ENCODE measurements at places on chromosomes 3 and 15. TPM values are rescaled to one million over a fixed set of nuclear protein-coding genes. Genes with fewer than 3 reads are reported as not detected.
A peak's percentile ranks its signal among the peaks of the same experiment; 100 is the strongest.

GRCh38 chr15:69652751-69653305 lies 200.2 kb downstream of the RPLP1 start:
- no peak for DNase-seq

Gene TCAIM
- 17.0 TPM for total RNA-seq

DNA sequence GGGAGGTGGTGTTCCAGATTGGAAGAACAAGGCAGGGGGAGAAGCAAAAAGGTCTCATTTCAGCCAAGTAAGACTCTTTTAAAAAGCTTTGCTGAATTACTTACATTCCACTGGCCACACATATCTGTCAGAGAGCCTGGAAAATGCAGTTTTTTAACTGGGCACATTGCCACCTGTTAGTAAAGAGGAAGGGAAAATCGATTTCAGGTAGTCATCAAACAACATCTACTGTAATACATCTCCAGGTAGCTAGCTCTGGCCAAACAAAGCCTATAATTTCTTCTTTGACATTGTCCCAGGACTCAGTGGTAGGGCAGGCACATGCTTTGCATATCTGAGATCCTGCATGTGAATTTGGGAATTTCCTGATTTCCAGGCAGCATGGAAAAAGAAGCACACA lies 480.7 kb upstream of the SUCLG2 start:
- no peak for DNase-seq

GRCh38 chr3:13764161-13764560 lies 115.7 kb downstream of the WNT7A start:
- DNase-seq = no peak

DNA sequence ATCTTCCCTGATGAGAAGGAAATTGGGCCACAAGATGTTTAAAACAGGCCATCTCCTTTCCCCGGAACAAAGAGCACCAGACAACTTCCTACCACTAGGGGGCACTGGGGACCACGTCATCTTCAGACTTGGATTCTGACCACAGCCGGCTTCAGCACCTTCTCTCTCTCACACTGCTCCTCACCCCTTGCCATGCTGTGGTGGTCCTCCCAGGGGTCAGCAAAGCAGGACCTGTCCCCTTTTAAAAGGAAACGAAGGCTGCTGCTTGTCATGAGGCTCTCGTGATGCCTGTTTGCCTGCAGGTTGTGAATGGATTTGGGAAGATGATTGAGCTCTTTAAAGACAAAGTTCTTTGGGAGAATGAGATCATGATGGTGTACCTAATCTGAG lies 16.2 kb downstream of the RFT1 start:
- DNase-seq = peak; percentile 17

DNA sequence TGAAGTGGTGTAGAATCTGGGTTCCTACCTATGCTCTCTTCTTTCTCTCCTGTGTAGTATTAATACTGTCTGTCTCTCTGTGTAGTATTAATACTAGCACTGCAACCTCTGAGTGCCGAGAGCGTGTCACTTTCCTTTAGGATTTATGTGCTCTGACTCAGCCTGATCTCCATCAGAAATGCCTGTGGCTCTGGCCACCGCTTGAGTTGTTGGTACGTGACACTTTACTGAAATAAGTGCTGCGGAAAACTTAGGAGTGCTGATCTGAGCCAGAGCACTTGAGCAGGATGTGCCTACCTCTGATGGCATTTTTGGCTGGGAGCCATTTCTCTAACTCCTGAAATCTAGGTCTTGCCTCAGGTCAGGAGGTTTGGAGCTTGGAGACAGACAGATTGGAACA lies 807.4 kb downstream of the SQOR start:
- DNase-seq = no peak

DNA sequence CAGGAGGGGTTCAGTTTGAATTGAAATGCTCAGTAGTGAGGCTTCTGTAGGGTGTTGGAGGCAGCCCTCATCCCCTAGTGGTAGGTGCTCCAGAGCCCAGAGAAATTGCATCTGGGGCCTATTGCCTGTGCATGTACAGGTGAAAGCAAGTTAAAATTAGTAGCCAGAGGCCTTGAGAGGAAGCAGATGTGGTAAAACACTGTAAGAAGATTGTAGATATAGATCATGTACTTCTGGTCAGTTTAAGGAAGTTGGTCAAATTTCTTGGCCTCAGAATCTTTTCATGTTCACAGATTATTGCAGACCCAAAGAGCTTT lies 34.6 kb downstream of the IGSF10 start:
- DNase-seq = no peak

Gene CLEC3B
- total RNA-seq = 130 TPM

Gene HSPBAP1
- total RNA-seq = 2.4 TPM

- no peak for DNase-seq
These were observed 174.3 kb downstream of the XXYLT1 start for GRCh38 chr3:195096484-195097330.

DNA sequence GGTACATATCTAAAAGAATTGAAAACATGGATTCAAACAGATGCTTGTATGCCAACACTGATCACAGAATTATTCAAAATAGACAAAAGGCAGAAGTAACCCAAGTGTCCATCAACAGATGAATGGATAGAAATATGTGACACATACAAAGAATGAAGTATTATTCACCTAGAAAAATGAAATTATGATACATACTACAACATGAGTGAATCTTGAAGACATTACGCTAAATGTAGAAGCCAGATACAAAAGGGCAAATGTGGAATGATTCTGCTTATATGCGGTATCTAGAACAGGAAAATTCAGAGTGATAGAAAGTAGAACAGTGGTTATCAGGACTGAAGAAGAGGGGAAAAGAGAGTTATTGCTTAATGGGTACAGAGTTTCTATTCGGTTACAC lies 26.2 kb upstream of the SLC12A8 start:
- DNase-seq = no peak

Gene PARP3
- 29.5 TPM for total RNA-seq
